Activated T-helper 1 cell treated with Interleukin-2 at 50 U/mL for 16 hours (primary cell): ENCODE measurements at places on chromosomes 2 and 18.
A peak's percentile ranks its signal among the peaks of the same experiment; 100 is the strongest.

GRCh38 chr2:43083710-43084698 lies 142.4 kb downstream of the ZFP36L2 start:
- DNase-seq = no peak

- DNase-seq = no peak
These were observed 41.0 kb upstream of the ACSL3 start for GRCh38 chr2:222819722-222820333.

- no peak for DNase-seq
These were observed 84.1 kb upstream of the RTN4 start for GRCh38 chr2:55134316-55134706.

DNA sequence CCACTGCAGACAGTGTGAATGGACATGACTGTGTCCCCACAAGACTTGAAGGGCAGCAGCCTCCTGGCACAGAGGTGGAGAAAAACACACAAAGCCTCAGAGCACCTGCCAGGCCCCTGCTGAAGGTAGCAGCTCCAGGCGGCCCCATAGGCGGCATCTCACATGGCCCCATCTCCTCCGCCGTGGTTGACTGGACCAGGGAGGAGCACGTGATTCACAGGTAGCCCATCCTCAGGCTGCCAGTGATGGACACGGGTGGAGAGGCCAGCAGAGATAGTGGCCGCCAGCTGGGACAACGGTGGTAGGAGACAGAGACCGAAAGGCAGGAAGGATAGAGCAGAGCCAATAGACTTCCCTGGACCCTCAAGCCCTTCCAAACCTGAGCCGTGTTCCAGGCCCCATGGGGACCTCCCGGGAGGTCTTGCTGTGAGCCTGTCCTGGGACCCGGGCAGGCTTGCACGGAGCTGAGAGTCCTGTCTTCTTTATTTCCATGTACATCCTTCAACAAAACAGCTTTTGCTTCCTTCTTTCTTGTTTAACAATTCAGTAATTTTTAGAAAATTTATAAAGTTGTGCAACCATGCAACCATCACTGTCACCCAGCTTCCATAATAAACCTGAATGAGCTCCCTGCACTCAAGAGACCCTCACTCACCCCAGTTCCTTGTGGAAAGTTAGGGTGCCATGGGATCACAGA lies 26.9 kb downstream of the GPR55 start:
- DNase-seq = no peak

DNA sequence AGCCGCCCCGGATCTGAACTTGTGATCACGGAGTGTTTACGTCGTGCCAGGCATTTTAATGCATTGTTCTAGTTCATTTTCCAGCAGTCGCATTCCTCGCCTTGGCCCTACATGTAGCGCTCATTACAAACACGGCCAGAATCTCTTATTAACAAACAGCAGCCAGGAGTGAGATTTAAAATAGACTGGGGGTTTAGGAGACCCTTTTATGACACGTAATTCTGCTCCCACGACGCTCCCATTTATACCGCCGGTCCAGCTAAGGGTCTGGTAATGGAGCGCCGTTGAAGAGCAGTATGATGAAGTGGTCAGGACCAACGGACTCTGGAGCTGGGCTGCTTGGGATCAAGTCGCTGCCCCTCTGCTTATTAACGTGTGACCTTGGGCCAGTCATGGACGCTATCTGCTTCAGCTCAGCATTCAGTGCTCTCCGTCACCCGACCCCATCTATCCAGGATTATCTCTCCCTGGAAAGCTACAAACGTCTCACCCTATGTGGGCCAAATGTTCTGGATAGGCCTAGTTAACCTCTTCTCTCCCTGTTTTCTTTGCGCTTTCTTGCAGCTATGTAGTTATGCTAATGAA lies 745 bp downstream of the MSH2 start:
- no peak for DNase-seq

DNA sequence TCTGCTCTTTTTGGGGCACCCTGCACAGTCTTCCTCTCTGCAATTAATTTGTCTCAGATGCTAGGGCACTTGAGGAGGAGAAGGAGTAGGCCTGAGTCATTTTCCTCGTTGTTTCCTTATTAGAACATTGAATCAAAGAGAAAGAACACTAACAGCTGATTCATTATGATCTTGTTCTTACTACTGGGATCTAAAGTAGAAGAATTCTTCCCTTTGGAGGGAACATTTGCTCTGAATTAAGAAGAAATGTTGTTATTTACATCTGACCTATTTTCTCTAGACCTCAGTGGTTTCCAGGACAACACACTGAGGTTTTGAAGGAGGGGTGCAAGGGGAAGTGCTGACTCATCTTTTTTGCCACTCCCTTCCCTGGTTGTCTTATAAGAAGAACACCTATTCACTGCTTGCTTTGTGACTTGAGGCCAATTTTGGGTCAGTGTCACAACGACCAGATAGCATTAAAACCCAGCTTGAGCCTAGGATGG lies 24.3 kb upstream of the STAT1 start:
- no peak for DNase-seq

GRCh38 chr2:221447310-221447709 lies 124.8 kb downstream of the EPHA4 start:
- DNase-seq = no peak

DNA sequence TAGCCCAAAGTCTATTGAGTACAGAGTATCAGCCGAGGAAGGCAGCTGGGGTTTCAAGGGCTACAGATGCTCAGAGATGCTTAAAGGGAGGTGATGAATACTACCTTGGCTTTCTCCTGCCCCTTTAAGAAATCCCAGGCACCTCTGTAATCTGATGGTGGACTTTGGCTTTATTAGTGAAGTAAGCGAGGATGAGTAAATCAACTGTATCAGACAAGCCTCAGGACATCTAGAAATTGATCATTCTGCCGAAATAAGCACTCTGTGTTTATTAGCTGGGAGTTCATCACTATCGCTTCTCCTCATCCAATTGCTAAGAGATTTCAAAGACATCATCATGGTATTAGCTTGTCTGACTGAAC lies 344.4 kb downstream of the SETBP1 start:
- DNase-seq = no peak

DNA sequence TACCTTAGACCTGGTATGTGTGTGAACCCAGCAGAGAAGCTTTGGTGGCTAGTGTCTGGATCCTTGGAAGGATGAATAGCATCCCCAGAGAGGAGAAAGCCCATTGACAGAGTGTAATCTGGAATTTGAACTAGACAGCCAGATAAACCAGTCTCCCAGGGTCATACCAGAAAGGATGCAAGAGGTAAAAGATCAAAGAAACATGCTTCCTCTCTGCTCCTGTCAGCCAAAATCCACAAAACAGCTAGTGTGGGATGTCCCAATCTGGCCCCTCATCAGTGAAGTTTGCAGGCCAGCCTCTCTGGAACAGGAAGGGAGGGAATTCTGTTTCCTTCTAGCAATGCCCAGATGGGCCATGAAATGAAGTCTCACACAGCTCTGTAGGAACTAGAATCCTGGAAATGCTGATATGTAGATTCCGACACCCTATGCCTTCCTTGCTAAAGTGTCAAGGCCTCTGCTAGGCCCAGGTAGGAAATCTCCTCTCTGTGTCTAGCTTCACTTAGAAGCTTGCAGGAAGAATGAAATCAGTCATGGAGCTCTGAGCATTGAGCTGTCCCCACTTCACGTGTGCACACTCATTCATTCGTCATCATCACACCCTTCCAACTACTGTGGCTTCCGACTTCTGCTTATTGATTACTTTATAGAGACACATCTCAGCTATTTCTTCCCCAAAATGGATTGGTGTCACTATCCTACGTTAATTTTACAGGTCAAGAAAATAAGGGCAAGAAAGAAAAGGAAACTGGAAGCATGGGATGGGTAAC lies 38.0 kb downstream of the EVA1A start:
- DNase-seq = no peak

- DNase-seq = no peak
These were observed 133.4 kb downstream of the CABLES1 start for GRCh38 chr18:23268641-23269040.

- DNase-seq = no peak
These were observed 60.9 kb downstream of the LDLRAD4 start for GRCh38 chr18:13279181-13280069.

DNA sequence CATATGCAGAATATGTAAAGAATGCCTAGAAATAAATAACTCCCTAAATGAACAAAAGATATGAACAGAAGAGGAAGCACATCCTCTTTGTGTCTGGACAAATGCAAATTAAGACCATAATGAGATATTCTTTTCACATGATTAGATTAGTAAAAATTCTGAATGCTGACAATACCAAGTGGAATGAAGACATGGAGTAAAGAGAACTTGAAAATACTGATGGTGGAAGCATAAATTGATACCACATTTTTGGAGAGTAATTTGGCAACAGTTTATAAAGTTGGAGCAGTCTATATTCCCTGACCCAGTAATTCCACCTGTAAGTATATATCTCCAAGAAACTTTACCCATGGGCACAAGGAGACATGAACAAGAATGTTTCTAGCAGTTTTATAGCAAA lies 130.0 kb downstream of the CAPN13 start:
- DNase-seq = no peak

GRCh38 chr2:99569386-99569785 lies 79.6 kb upstream of the REV1 start:
- DNase-seq = no peak

- no peak for DNase-seq
These were observed 178.8 kb upstream of the TWIST2 start for GRCh38 chr2:238669046-238669445.

GRCh38 chr2:171824086-171824485 lies 70.0 kb downstream of the SLC25A12 start:
- no peak for DNase-seq

DNA sequence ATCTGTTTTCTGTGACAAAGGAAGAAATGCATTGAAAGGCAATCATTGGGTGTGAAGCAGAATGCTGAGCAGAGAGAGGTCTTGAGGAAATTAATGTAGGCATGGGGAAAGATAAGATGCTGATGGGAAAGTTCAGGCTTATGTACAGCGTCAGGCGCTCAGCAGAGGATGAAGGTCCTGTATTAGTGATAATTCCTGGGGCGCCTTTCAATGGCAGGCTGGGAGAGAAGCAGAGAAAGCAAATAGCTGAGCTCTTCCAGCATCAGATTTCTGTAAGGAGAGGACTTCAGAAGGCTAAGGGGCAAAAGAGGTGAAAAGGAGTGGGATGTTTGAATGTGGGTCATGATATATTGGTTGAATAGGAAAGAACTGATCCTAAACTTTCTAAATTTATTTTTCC lies 129.8 kb downstream of the HNMT start:
- DNase-seq = no peak

GRCh38 chr2:67412424-67412823 lies 15.3 kb downstream of the ETAA1 start:
- DNase-seq = no peak

GRCh38 chr2:183038341-183039300 lies at the start of gene NCKAP1:
NCKAP1 (minus strand) TSS chr2:183038457; CDS start chr2:183038099, 358 bp downstream.
- peak; percentile 76 for DNase-seq

DNA sequence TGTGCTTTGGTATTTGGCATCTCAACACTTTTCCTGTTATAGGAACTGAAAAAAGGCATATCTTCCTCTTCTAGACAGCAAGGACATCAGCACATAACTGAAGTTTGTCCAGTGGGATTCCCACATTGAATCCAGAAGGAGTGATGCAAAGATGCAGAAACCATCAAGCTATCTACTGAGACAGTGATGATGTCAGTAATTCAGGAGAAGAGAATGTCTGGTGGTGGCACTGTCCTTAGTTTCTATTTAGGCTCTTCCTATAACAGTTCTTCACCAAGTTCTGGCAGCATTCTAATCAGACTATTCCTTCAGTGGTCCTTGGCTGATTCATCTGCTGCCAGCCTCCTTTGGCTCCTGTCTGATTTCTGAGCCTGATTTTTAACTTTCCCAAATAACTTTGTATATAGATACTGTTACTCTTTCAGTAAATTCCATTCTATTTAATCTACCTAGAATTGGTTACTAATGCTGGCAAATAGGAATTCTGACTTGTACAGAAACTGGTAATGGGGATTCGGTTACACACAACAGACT lies 56.6 kb upstream of the AGPS start:
- no peak for DNase-seq

GRCh38 chr18:40094441-40094840 lies 1860.6 kb upstream of the PIK3C3 start:
- DNase-seq = no peak

GRCh38 chr2:114745700-114746099 lies 303.3 kb downstream of the DPP10 start:
- no peak for DNase-seq

DNA sequence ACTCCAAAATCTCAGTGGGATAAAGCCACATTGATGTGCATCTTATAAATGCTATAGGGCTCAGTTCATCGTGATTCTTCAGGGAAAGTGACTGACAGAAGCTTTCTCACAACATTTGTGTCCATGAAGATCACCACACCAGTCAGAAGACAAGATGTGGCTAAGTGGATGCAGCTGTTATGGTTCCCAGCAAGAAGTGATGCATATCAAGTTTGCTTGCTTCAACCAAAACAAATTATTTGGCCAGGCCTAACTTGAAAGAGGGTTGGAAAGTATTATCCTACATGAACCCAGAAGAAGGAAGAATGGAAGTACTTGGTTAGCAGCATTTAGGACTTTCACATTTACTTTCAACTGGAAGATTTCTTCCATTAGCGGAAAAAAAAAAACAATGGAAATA lies 210.0 kb upstream of the ACVR2A start:
- no peak for DNase-seq

GRCh38 chr2:191349990-191350389 lies 104.8 kb downstream of the MYO1B start:
- DNase-seq = no peak

- DNase-seq = no peak
These were observed 25.5 kb upstream of the ALMS1 start for GRCh38 chr2:73359915-73360697.

DNA sequence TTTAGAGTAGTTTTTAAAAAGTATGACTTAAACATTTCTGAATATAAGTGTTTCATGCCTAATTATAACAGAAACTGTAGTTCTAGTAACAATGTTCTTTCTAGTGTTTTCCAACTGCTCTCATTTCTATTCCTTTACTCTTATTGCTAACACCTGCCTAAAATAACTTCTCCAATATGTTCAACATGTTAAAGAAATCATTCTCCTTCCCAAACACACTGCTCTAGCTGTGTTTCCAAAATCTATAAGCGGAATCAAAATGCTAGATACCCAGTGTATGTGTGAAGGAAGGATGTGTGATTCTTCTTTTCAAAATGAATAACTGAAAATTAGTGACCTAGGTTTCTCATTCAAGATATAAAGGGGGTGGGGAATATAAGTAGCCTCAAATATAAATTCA lies 89.1 kb downstream of the ATAD2B start:
- no peak for DNase-seq

- no peak for DNase-seq
These were observed 7.6 kb upstream of the BMP10 start for GRCh38 chr2:68878753-68879152.
